ENCODE measurements at places on chromosomes 4 and X.
A peak's percentile ranks its signal among the peaks of the same experiment; 100 is the strongest.

GRCh38 chr4:188082796-188083195 lies 26.6 kb downstream of the TRIML2 start:
- no peak for DNase-seq

GRCh38 chr4:11338956-11339782 lies 89.5 kb downstream of the HS3ST1 start:
- DNase-seq: no peak

DNA sequence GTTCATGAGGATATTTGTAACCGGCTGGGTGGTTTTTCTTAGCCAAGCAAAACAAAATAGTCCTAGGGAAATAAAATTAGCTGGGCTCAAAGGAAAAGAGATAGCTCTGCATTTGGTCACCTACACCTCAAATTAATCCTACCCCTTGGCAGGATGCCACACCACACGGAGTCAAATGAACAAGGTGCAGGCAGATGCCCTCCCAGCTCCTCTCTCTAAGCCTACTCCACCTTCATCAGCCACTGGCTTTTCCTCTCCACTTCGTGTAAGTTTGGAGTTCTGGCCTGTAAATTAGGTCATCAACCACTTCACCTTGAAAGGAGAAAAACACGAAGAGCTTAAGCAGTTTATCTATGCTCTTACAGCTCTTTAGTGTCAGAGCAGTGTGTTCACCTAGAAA lies 1.4 kb downstream of the DDIT4L start:
- DNase-seq: peak; percentile 32

DNA sequence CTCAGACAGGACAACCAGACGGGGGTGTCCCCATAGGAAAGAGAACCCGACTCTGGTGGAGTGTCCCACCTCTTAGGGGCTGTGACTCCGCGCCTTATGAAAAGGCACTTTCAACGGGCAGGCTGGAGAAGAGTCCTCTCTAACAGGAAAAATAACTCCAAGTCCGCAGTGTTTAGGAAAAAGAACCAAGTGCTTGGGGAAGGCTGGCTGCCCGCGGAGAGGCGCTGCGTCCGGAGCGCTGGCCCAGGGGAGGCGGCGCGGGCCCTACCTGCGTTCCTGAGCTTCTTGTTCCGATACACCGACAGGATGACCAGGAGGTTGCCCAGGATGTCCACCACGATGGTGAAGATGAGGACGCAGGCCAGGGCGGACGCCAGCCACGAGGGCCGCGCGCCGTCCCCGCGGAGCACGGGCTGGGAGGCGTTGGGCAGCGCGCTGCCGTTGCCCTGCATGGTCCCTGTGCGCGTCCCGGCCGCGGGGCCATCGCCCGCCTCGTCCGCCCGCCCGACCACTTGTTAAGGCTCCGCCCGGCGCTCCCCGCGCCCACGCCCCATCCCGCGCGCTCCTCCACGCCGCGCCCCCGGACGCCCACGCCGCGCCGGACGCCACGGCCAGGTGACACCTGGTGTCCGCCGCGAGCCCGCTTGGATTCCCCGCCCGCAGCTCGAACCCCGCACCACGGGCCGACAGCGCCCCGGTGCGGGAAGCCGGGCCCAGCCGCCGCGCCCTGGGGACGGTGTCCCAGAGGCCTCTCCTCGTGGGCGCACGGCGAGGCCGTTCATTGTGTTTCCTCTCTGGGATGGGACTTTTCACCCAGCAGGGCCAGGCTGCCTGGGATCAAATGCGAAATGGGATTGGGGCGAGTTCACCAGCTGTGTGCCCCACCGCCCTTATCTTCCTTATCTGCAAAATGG lies at the start of gene MTNR1A:
MTNR1A (minus strand) TSS at position 654 of the 914 bp plus-strand sequence; CDS start at position 452, 202 bp downstream.
- peak; percentile 63 for DNase-seq

DNA sequence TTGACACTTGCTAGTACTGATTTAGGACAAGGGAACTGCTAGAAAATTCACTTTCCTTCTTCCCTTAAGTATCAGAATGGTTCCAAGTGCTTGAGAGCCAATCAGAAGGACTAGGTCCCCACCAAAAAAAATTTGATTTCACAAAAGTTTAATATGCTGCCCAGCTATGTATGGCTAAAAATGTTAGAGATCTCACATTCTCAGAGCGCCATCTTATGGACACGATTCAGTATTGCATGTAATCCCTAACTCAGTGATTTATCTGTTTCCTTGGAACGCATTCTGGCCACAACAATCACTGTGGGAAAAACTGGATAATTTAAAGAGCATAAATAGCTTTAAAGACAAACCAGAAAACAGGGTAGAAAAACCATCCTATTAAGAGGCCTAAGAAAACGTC lies 255.1 kb upstream of the GPC4 start:
- peak; percentile 56 for DNase-seq

DNA sequence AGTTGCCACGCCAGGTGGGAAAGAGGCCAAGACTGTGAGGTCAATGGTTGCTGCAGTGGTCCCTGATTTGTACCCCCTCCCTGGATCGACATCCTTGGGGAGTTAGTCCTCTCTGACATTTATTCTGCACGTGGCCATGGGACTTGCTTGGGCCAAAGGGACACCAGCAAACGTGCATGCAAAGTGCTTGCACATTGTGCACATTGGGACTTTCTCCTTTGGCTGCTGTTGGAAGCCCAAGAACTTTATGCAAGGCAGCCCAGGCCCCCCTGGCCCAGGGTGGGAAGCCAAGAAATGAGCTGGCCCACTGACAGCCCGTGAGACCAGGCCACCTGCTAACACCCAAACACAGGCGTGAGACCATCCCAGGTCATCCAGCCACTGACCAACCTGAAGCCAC lies 38.1 kb downstream of the SLC2A9 start:
- DNase-seq: no peak

DNA sequence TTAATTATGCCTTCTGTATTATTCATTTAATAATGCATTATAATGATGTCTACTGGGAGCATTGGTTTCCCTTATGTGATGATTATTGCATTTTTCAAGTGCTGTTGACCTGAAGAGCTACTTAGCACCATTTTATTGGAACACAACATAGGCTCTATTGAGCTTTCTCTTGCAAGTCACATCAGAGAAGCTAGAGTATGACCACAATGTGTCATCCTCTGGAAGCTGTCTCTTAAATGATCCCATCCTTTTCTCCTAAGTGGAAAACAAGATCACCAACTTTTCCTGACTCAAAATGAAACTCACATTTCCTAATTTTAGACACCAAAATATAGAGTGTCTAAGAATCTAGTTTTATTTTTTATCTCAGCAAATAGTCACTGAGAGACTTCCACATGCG lies 1451.9 kb downstream of the PCDH7 start:
- no peak for DNase-seq

DNA sequence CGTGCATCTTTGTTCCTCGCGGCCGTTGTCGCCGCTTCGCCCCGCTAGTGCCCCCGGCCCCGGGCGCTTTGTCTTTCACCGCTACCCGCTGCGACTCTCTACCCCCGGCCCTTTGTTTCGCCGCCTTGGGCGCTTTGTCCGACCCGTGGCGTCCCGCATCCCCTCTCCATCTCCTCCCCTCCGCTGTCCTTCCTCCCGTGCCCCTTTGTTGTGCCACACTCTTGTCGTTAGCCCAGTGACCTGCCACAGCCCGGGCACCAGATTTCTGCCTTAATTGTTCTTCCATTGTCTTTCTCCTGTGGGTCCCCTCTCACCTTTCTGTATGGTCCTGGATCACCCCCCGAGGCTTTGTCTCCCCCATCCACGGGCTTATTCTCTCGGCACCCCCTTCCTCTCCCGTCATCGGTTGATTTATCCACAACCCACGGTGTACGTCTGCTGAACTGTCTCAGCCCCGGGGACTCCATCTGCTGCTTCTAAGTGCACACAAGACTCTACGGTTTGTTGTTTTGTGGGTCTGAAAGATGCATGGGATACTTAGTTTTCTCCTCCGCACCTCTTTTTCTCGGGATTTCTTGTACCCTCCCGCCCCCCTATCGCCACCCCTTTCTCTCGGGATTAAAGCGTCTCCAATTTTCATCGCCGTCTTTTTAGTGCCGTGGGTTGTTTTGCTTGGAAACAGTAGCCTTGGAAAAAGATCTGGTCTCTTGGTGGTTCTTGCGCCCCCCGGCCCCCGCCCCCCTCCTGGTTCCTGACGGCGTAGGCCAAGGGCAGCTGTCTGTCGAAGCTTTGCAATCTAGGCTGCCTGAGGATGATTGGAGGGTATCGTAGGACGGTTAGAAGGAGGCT lies 783 bp downstream of the RBPJ start:
- peak; percentile 35 for DNase-seq

- no peak for DNase-seq
Measured at GRCh38 chr4:128604840-128605239, 204.7 kb upstream of the JADE1 start.

DNA sequence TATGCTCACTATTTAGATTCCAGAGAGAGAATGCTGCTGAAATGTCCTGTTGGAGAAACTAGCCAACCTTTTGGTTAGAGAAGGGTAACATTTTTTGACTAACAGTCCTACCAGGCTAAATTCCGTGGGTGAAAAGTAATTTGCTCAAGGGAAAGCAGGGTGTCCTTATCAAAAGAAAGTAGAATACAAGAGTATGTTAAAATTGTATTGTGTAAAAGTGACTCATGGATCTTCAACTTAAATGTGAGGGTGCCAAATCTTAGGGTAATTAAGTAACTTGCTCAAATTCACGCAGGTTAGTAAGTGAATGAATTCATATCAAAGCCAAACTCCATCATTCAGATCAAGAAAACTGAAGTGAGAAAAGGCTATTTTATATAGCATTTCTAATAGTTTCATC lies 81.7 kb downstream of the PCDH7 start:
- DNase-seq: no peak

- peak; percentile 40 for DNase-seq
Measured at GRCh38 chr4:62548108-62548524, 1348.0 kb downstream of the ADGRL3 start.

DNA sequence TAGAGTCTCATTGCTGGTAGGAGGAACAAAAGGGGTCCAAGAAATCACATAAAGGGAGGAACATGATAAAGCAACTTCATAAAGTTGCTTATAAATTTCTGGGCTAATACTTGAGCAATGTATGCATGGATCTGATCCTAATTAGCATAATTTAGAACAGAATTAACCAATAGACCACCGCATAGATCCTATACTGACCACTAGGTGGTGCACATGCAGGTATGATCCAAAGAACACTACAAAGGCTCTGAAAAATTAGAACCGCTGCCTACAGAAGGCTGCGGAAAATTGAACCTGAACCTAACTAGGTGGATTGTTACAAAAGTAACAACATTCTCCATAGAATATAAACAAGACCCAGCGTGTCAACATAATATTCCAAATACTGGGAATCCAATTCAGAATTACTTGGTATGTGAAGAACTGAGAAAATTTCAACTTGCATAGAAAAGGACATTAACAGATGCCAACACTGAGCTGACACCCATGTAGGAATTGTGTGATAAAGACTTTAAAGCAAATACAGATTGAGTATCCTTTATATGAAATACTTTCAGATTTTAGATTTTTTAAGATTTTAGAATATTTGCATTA lies 23.3 kb downstream of the BRCC3 start:
- DNase-seq: peak; percentile 32

GRCh38 chr4:179585761-179586160 lies 2143.5 kb upstream of the AGA start:
- no peak for DNase-seq

GRCh38 chr4:127610488-127610887 lies 22.3 kb upstream of the INTU start:
- no peak for DNase-seq

DNA sequence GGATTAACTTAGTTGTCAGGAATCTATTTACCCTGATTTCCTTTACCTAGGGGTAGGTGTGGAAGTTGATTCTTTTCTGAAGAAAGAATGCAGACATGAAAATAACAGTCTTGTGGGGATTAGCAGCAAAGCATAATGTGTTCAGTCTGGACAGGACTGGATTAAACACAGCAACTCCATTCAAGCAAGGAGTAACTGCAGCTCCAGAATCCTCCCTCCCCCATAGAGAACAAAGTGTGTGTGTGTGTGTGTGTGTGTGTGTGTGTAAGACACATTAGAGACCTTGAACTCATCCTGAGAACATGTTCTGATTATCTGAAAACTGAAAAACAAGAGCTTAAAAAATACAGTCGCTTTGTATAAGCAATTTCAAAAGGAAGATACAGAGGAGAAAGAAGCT lies 9.3 kb downstream of the C4orf54 start:
- no peak for DNase-seq

DNA sequence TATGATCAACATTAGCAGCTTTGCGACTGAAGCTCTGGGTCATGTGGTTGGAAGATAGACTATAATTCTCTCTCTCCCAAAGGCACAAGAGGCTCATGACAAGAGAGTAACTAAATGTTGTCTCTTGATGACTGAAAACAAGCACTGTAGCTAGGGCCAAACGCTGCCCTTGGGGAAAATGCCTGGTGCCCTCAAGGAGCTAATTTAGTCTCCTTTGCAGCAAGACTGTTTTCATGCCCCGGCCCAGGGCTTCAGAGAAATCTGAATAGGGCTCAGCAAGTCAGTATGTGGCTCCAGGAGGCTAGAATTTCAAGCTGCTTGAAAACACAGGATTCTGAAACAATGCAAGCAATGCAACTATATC lies 411.9 kb downstream of the GPAT3 start:
- DNase-seq: no peak

GRCh38 chrX:23382572-23382971 lies 47.9 kb downstream of the PTCHD1 start:
- DNase-seq: no peak

Data from cardiac muscle cell (in vitro differentiated cells and primary cell).